ENCODE measurements at places on chromosomes 2 and 18. TPM values are rescaled to one million over a fixed set of nuclear protein-coding genes. Genes with fewer than 3 reads are reported as not detected.

The LOXHD1 gene
- 0.21 TPM for total RNA-seq

GRCh38 chr2:11940799-11941198 lies 194.4 kb downstream of the LPIN1 start:
- no peak for DNase-seq

DNA sequence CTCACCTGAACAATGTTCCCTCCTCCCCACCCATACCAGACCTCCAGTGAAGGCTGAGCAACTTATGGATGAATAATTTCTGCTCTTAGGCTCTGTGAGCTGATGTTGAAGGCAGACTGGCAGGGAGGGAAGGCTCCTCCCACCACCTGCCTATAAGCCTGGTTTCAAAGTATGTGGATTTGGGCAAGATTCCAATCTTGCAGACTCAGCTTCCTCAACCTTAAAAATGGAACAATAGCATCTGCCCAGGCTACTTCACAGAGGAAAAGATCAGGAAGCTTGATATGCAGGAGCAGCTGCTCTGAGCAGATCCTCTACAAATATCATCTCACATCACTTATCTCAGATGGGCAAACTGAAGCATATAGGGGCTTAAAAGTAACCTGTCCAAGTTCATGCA lies 112.2 kb downstream of the ZFP36L2 start:
- DNase-seq, result no peak

The CCDC150 gene
- total RNA-seq, result 1.8 TPM
